ENCODE measurements at places on chromosomes 7 and 10.

DNA sequence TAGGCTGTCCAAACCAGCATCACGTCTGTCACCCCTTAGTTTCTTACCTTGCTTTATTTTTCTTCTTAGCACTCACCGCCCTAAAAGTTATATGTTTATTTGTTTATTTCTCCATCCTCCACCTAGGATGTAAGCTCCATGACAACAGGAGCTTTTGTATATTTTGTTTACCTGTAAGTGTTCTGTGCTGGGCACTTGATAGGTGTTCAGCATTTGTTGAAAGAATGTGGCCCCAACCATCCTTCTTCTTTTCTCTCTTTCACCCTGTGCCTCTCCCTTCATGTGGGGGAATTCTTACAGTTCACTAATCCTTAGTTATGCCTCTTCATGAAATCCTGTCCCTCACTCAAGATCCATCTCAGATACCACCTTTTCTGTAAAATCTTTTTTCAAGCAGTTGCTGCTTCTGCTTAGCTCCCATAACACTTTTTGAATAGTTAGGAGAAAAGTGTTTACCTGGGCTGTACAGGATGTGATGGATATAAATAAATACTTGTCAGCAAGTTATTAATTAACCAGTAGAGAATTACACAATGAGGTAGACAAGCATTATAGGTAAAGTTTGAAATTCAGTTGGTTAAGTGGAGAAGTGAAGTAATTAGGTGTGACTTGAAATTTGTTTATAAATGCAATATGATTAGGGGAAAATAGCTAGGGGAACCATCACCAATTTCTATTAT is 9.7 kb downstream of the AHR start:
- no peak for DNase-seq

DNA sequence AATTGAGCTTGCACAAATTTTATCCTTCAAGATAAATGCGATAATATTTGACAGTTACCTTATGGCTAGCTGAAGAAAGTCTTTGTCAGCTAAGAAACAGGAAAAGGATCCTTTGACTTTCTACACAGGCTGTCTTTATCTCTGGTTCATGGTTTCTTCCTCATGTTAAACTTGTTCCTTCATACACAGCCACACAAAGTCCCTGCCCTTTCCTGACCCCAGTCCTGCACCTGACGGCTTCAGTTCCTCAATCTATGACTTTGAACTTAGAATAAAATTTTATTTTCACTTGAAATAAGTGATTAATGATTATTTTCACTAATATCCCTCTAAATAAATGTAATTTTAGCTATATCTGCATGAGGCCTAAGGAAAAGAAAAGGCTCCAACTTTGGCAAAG is 77.8 kb upstream of the PRSS1 start:
- no peak for DNase-seq

- DNase-seq: no peak
Measured at GRCh38 chr7:16728811-16729210, 24.7 kb upstream of the TSPAN13 start.

- no peak for DNase-seq
Measured at GRCh38 chr7:19242246-19242645, 97.0 kb upstream of the FERD3L start.

DNA sequence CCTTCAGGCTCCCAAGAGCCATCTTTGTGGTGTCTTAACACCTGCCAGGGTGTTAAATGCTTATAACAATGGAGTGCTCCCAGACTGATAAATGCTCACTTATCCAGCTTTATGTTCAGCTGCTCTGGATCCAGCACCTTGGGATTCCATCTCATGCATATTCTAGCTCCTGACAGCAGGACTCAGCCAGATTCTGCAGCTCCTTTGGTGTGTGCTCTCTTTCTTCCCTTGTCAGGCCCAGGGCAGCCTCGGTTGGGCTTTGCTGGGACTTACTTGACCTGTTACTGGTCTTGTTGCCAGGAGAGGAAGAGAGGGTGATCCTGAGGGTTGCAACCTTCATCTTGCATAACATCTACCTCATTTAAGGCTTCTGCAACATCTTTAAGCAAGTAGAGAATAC is 59.4 kb upstream of the CCNY start:
- DNase-seq: no peak

GRCh38 chr7:51288896-51289622 is 27.6 kb downstream of the COBL start:
- no peak for DNase-seq

GRCh38 chr10:126738001-126738400 is 67.5 kb upstream of the C10orf90 start:
- no peak for DNase-seq

DNA sequence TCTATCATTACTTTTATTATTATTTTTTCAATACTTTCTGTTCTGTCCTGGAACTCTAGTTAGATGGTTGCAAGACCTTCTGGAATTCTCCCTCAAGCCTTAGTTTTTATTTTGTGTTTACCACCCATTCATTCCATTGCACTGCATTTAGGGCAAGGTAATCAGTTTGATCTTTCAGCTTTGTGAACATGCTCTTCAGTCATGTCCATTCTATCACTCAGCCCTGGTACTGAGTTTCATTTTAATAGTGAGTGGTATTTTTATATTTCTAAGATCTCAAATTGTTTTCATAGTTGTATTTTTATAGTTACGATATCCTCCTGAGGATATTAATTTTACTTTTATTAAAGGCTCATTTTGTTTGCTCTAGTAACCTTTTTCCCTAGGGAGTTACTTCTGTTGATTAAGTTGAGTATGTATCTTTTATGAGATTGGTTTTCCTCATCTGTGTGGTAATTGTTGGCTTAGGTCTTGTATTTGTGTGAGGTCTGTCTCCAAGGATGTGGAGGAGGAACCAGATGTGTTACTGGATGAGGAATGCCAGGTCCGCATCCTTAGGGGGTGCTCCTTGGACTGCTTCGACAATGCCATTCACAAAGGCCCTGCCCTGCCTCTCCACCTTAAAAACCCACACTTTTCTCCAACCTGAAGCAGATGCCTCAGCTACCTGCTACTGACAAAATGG is 46.7 kb upstream of the RAB18 start:
- no peak for DNase-seq

DNA sequence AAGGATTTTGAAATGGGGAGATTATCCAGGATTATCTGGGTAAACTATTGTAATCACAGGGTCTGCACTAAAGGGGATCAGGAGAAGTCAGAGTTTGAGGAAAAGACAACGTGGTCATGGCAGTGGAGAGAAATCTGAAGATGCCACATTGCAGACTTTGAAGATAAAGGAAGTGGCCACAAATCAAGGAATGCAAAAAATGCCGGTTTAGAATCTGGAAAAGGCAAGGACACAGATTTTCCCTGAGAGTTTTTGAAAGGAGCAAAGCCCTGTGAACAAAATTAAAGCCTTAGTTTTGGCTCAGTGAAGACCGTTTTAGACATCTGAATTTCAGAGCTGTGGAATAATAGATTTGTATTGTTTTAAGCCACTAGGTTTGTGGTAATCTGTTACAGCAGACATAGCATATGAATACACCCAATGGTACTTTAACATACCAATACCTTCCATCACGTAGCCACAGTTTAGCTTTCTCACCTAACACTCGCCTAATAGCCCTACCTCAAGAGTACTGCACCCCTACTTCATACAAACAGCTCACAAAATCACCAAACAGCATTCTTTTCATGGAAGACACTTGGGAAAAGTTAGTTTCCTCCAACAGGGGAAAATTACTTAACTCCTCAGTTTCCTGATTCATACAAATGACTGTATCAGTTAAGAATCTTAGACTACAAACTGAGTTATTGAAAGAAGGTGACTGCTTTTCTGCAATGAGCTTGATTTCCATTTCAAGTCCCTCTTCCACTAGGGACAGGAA is 446.5 kb downstream of the INHBA start:
- no peak for DNase-seq

DNA sequence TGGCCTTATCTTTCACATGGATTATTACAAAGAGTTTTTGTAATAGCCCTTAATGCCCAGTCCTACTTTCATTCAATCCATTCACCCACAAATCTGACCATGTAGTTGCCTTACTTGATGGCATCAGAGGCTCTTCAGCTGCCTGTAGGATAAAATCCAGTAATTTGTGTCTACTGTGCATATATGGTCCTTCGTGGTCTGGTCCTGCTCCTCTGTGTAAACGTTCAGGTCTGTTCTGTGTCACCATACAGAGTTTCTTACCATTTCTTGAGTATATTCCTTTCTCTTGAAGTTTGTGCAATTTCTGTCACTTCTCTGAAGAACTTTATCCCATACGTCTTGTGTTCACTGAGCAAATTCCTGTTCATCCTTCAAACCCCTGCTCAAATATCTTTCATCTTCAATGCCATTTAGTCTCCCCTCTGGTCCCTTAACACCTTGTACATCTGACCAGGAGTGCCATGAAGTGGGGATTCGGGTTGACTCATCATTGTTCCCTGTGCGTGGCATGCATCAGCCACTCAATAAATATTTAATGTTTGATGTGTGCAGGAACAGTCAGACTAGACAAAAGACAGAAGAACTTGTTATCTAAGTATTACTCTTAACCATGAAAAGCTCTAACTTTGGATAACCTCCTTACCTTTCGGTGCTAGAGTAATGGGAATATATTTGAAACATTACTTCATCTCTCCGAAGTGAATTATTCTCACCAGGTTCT is 98.6 kb upstream of the RPA3 start:
- DNase-seq: no peak

DNA sequence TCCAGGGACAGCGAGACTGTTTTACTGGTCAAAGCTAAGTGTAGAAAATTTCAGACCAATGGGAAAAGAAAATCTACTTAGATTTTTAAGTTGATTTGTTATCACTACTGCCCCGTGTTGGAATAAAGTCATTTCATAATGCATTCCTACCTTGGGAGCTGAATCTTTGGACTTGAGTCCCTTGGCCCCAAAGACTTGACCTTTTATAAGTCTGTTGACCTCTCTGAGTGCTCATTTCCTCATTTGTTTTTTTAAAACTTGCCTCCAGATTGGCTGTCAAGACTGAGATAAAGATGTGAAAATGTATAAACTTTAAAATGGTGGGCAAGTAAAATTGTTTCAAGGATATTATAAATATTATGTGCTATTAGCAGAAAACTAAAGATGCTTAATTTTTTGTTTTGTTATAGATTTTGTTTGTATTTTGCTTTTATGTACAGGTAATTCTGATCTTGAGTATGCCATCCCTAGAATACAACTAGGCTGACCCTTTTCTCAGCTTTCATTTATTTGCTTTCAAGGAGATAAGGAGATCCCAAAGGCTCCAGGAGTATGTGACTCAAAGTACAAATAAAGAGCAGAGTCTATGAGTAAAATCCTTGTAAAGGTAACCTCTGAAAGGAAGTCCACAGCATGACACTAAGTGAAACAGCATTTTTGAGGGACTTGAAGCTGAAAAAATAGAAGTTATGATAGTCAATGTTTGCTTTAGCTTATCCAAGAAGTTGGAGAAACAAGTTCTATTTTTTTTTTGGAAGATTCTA is 54.6 kb downstream of the TMEM26 start:
- no peak for DNase-seq

DNA sequence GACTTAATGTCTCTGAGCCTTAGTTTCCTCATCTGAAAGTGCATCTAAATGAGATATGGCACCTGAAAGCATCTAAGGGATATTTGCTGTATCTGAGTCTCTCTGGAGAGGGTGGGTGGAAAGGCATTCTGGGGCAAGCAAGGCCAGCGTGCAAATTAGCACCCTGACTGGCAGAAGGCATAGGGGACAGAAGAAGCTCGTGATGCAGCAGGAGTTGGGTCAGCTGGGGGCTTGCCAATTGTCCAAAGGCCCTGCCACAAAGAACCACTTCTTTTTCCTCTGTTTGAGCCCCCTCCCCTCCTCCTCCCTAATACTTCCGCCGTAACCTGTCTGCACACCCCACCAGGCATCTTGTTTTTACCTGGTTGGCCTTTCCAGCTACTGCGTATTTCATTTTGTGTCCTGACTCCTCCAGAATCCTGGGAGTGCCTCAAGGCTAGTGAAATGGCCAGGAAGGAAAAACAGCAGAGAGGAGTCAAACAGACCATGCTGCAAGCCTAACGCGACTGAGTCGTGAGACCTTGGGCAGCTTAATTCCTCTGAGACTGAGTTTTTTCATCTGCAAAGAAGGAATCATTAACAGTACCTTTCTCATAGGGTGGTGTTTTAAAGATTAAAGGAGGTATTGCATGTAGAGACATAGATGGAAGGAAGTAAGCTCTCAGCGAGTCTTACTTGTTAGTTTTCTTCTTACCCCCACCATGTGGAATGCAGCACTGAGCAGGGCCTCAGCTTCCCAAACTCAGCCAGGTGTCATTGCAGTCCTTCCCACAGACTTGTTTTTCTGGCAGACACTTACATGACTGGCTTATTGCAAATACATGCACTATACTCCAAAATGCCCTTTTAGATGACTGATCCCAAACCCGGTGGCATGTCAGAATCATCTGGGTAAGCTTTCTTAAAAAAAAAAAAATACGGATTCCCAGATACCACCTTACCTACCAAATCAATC is 49.1 kb upstream of the MXI1 start:
- DNase-seq: no peak

GRCh38 chr7:101629171-101629570 is at the start of gene MYL10:
TSS of gene MYL10 (minus strand) at chr7:101629296. CDS start at chr7:101629118, 178 bp downstream.
- DNase-seq: no peak

GRCh38 chr7:128045158-128045557 is 13.9 kb upstream of the LRRC4 start:
- no peak for DNase-seq

- no peak for DNase-seq
Measured at GRCh38 chr10:126222736-126223511, 165.4 kb downstream of the ADAM12 start.

GRCh38 chr10:113610631-113611601 is 52.9 kb downstream of the NRAP start:
- no peak for DNase-seq

- no peak for DNase-seq
Measured at GRCh38 chr10:123381224-123381623, 227.0 kb downstream of the BUB3 start.

All from activated CD8-positive, alpha-beta memory T cell treated with anti-CD3 and anti-CD28 coated beads for 1 hour (primary cell).